H1 (cell line): ENCODE measurements at places on chromosomes 5 and 9. TPM values are rescaled to one million over a fixed set of nuclear protein-coding genes. Genes with fewer than 3 reads are reported as not detected.

DNA sequence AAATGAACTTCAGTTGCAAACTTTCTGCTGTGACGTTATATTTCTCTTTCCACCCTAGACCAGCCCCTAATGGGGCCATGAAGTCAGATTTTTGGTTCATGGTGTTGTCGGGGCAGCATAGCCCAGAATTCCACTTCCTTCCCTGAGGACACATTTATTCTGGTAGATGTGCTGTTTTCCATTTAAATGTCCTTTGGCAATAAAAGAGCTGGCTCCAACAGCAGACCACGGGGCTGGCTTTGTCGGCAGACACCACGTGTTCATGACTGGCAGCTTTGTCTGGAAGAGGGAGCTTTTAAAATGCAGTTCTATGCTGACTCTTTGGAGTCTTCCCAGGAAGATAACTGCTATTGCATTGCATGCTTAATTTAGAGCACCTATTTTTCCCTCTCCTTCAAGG lies 17.6 kb upstream of the LCP2 start:
- no peak for DNase-seq

LECT2 gene
- not detected in 2 replicates for total RNA-seq

GRCh38 chr5:172059661-172060100 lies 53.2 kb upstream of the FBXW11 start:
- no peak for DNase-seq

BTNL3 gene
- not detected in 2 replicates for total RNA-seq

DNA sequence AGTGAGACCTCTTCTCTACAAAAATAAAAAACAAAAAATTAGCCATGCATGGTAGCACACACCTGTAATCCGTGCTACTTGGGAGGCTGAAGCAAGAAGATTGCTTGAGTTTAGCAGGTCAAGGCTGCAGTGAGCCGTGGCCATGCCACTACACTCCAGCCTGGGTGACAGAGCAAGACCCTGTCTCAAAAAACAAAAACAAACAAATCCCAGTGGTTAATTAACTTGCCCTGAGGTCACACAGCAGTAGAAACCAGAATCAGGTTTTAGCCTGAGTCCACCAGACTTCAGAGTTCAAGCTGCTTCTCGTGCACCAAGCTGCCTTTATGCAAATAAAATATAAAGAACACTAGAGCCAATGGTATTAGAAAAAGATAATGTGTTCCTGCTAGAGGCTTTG lies 169.7 kb downstream of the GOLPH3 start:
- no peak for DNase-seq

OLFM1 gene
- 47.9 and 53.4 TPM in 2 replicates for total RNA-seq

DNA sequence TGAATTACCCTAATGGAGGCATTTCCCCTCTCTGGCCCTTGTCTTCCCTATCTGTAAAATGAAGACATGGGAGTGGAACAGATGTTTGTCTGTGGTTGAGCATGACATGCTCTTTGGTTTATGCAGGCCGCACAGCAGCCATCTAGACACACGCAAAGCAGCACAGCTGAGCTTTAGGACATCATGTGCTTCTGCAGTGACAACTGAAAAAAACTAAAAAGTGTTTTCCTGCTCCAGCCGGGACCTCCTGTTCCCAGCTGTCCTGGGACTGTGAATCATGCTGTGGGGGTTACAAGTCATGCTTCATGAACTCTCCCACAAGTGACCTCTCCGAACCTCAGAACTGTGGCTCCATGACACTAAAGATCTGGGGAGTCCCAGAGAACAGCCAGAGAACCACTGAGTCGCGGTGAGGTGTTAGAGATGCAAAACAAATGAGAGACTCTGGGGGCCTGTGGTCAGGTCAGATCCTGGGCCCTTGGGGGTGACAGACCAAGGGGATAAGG lies 1.7 kb downstream of the SMIM3 start:
- DNase-seq = no peak

- no peak for DNase-seq
Measured at GRCh38 chr5:140005145-140005591, 37.9 kb downstream of the NRG2 start.

CCDC192 gene
- 0.61 and 0.63 TPM in 2 replicates for total RNA-seq

DNA sequence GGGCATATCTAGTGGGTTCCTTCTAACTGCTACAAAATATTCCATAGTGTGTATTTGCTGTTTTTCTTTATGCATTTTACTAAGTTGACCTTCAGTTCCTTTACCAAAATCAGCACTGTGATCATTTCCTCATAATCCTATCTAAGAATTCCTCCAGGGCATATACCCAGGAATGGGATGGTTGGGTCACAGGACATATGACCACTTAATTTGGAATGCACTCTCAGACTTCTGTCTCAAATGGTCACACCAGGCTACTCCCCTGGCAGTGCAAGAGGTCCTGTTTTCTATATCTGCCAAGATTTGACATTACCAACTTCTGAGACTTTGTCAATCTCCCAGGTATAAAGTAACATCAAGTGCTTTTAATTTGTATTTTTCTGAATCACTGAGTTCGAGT lies 63.9 kb downstream of the ADAMTS12 start:
- DNase-seq = no peak

SAXO1 gene
- 0.20 TPM in 1 of 2 replicates, not detected in the other for total RNA-seq

DNA sequence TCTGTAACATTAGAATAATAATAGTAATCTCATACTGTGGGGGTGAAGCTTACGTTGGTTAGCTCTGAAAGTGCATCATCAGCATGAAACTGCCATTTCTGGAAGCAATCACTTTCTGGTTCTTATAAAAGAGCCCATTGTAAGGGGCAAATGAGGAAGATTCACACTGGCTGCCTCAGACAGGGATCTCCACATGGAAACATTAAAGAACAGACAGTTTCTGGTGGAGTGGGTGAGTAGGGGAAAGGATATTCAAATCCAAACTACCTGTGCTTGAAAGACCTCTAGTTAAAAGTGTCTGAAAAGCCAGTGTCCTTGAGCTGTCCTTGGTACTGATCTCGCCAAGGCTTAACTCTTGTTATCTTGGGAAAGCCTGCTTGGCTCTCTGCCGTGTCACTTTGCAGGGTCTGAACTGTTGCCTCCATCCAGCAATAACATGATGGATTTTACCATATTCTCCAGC lies 19.1 kb upstream of the SLC31A2 start:
- no peak for DNase-seq

KIF27 gene
- total RNA-seq = 4.6 and 7.0 TPM in 2 replicates

DNA sequence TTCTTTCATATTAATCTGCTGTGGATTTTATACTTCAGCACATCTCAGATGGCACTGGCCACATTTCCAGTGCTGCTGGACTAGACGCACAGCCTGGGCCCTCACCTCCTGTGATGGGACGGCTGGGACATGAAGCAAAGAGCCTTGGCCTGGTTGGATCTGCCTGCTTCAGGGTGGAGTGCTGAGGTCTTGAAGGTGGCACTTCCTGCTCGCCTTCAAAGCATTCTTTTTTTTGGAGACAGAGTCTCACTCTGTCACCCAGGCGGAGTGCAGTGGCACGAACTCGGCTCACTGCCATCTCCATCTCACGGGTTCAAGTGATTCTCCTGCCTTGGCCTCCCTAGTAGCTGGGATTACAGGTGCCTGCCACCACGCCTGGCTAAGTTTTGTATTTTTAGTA lies 73.1 kb downstream of the RAPGEF1 start:
- no peak for DNase-seq

GRCh38 chr5:1329111-1329579 lies 15.8 kb downstream of the CLPTM1L start:
- DNase-seq = no peak

SGCD gene
- total RNA-seq = 0.04 and 0.13 TPM in 2 replicates

DNA sequence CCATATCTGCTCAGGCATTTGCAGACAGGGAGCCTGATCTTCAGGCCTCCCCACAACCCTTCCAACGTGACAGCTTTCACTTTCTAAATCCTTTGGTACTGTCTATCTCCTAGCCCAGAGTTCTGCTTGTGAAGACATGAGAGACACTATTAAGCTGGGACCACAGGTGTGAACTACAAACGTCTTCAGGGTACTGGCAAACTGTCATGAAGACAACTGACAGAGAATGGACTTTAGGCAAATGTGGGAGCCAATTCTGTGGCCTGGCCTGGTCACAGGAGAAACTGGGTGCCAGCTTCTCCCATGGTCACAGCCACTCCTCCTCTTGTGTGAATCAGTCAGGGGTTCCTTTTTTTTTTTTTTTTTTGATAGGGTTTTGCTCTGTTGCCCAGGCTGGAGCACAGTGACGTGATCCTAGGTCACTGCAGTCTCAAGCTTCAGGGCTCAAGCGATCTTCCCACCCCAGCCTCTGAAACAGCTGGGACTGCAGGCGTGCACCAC lies 10.4 kb downstream of the TRIM14 start:
- DNase-seq = no peak

GDA gene
- 3.0 TPM in 2 replicates for total RNA-seq
